ENCODE measurements at places on chromosomes 1 and 21. TPM values are rescaled to one million over a fixed set of nuclear protein-coding genes. Genes with fewer than 3 reads are reported as not detected.

The PROK1 gene
- total RNA-seq, result not detected

DNA sequence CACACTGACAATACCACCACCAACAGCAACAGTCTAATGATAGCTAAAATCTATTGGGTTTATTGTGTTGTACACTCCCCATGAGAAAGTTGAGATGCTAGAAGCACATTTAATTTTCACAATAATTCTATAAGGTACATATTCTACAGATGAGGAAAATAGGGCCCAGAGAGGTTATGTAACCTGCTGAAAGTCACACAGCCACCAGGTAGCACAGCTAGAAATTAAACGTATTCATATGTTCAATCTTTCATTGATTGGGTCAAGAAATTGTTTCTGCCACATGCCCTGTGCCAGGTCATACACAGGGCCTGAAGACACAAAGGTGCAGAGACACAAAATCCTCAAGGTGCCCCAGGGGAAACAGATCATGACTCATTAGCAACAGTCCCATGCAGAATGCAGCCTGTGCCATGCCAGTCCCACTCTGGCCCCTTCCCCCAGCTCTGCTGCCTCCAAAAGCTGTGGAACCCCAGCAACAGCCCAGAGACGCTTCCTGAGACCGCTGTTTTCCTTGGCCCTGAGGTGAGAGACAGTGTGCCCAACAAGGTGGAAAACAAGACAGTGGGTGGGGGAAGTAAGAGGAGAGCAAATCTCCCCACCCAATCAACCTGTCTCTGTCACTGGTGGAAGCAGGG, 32.1 kb downstream of the GJA4 start:
- no peak for DNase-seq

GRCh38 chr1:45044916-45045315, 32.9 kb downstream of the UROD start:
- DNase-seq, result no peak

- no peak for DNase-seq
Measured at GRCh38 chr1:179385510-179385909, 19.7 kb downstream of the AXDND1 start.

GRCh38 chr1:68167211-68167610, 65.1 kb downstream of the WLS start:
- DNase-seq, result no peak

Data from activated naive CD8-positive, alpha-beta T cell treated with anti-CD3 and anti-CD28 coated beads, Interleukin-2, amount 10 ng/mL, durations not matched to agents 7 days and 5 days (primary cell).